Hindlimb muscle (tissue), 1 donor: ENCODE measurements at places on chromosomes 2 and 18.

DNA sequence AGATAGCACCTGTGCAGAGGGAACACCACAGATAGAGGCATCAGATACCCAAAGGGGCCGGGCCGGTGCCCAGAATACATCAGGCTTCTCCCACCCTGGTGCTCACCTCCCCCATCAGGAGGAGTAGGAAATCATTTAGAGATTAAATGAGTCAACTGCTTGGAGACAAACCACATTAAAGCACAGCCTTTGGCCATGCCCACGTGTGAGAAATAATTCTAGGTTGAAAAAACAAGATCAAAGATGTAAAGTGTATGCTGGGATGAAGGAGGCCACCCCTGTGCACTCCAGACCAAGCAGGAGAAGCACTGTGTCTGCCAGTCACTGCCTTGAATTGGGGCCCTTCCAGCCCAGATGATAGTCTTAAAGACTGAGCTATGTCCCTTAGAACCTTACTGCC, 152.8 kb upstream of the ACAA2 start:
- no peak for DNase-seq

DNA sequence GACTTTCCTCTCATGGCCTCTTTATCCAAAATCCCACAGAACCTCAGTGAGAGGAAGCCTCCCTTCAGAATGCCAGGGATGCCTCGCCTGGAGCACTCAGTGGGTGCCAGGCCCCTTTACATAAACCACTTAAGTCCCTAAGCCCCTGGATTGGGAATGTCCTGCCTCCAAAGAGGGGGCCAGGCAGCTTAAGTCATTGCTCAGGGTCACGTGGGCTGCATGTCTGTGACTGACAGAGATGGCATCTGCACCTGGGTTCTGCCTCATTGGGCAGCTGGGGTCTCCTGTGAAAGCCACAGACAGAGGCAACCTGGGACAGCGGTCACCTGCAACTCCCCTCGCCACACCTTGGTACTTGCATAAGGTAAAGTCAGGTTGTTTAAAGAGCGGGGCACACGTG, 93.5 kb downstream of the MYT1L start:
- DNase-seq, result no peak

DNA sequence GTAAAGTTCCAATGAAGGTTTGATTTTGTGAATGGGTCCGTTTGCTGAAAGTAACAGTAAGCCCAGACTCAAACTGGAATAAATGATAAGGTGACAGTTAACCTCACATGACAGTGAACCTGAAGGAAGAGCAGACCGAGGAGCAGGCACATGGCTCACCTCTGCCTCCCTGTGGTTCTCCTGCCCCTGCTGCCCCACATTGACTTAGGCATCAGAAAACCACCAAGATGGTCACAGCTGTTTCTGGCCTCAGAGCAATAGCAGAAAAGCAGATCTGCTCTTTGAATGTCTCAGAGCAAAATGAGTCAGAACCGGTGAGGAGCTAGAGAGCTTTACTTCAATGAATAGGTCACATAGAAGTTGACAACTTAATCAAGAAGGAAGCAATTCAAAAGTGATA, 487.6 kb downstream of the METTL4 start:
- no peak for DNase-seq

GRCh38 chr2:241007880-241008710, 9.7 kb downstream of the SNED1 start:
- DNase-seq, result no peak

GRCh38 chr2:150542692-150543091, 55.2 kb upstream of the RND3 start:
- no peak for DNase-seq

DNA sequence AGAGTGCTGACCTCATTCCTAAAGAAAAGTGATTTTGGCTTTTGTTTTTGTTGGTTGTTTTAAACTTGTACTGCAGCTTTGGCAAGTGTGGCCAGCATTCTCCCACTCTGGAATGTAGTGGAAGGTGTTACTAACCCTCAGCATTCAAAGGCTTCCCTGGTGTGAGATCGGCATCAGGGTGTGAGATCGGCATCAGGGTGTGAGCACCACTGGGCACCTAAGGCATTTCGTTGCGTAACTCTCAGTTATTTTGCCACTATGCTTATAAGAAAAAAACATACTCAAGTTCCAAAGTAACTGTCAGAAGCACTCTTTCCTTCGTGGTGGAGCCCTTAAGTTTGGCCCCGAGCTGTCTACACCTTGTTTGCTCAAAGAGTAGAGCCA, 1.7 kb downstream of the CYBRD1 start:
- DNase-seq, result no peak

DNA sequence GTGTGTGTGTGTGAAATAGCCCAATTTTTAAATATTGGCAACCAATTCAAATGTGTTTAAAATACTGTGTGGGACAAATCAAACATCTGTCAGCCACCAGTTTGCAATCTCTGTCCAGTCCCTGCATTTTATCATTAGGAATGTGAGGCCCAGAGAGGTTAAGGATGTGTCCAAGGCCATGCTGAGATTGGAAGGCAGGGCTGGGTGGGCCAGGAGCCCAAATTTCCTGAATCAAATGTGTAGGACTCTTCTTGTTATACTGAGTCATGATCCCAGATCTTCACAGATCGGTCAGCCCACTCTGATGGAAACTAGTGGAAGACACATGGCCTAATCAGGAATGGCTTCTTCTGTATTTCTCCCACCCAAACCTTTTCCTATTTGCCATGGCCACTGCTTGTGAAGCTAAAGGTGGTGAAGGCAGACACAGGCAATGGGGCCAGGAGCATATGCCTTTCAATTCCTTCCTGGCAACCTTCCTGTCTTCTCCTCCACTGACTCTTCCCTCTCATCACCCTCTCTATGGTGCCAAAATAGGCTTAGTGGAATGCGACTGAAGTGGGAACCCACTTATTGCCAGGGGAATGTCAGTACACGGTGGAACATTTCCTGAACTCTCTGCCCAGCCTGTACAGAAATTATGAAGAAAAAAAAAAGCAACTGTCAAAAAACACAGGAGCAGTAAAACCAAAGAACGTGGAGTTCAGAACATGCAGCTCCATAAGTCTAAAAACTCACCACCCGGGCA, 35.5 kb downstream of the ZEB2 start:
- no peak for DNase-seq

DNA sequence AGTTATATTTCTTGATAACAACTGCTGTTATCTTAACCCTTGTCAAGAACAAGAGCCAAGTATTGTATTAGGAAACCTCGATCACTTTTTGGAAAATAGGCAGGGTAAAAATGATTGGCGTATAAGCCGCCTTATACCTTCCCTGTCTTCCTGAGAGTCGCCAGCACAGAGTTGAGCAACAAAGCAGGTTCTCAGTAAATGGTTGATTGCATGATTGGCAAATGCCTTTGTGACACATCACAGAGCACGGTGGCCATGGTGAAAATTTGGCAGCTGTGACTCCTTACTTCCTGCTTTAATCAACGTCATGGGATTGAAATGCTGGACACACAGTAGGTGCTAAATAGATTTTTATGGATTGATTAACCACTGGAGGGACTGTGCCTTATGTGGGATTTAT, 3.9 kb upstream of the KLHL29 start:
- DNase-seq, result no peak

GRCh38 chr2:150234787-150235446, 252.6 kb downstream of the RND3 start:
- DNase-seq, result no peak

DNA sequence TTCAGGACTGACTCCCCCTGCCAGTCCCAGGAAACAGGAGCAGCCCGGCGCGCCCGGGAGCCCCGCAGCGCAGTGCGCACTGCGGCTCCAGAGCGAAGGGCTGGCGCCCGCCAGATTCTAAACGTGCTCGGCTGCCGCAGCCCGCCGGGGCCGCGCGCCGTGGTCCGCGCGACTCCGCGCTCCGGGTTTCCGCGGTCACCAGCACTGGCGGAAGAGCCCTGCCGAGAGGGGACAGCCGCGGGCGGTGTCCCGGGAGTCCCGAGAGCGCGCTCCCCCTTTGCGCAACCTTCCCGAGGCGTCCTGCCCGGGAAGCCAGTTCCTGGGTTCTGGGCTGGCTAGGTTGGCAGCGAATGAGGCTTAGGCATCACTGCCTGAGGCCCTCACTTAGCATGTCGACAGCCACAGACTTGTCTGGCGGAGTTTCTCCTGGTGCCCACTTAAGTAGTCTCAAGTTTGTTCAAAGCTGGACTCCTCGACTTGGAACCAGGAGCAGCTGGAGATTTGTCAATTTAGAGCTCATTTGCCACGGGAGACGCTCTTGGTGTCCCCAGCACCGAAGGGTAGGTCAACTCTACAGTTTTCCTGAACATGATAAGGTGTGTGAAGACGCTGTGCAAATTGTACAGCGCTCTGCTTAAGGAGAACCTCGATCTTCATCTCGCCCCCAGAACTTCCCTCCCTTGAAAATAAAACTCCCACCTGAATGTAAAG, 1.5 kb upstream of the VSNL1 start:
- peak; percentile 82 for DNase-seq

DNA sequence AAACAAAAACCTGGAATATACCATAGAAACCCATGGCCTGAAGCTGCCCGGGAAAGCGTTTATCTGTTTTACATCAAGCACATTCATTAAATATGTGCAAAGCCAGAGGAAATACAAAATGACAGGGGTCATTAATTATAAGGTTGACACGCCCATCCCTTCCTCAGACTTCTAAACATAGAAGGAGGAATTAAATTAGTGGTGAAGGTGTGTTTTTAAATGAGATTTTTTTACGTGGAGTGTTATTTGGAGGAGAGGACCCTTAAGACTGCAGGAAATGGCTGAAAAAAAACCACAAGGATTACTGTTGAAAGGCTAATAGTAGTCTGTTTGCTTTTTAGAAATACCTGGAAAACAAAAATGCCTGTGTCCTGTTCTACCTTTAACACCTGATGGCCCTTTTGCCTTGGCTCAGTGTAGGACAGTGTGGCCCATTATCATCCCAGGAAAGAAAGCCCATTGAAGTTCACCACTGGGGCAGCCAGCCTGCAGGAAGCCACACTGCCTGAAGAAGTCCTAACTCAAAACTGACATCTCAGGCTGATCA, 123.2 kb downstream of the EPHA4 start:
- no peak for DNase-seq

GRCh38 chr2:110905217-110905616, 172.8 kb downstream of the ACOXL start:
- peak; percentile 38 for DNase-seq

- DNase-seq, result no peak
Observed at GRCh38 chr2:205754924-205755321, 72.6 kb downstream of the NRP2 start.

DNA sequence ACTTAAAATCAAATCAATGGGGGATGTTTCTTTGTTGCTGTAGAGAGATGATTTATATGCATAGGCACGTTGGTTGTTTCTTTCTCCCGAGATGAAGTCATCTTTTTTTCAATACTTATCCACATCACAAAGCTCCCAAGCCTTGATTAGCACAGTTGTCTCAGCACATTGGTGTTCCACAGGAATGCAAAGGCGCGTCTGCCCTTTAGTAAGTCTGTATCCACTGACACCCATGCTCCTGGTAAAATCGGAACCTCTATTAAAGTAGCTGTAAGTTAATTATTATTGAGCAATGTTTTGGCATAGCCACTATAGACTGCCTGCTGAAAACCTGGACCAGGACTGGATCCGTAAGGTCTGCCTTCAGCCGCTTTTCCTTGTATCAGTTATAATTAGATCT, 77.6 kb upstream of the RBM44 start:
- DNase-seq, result no peak

GRCh38 chr2:157938556-157938955, 62.4 kb upstream of the ACVR1 start:
- no peak for DNase-seq

GRCh38 chr2:254241-254640, 9.6 kb downstream of the SH3YL1 start:
- DNase-seq, result no peak

- DNase-seq, result no peak
Observed at GRCh38 chr2:150620855-150621254, 133.4 kb upstream of the RND3 start.

DNA sequence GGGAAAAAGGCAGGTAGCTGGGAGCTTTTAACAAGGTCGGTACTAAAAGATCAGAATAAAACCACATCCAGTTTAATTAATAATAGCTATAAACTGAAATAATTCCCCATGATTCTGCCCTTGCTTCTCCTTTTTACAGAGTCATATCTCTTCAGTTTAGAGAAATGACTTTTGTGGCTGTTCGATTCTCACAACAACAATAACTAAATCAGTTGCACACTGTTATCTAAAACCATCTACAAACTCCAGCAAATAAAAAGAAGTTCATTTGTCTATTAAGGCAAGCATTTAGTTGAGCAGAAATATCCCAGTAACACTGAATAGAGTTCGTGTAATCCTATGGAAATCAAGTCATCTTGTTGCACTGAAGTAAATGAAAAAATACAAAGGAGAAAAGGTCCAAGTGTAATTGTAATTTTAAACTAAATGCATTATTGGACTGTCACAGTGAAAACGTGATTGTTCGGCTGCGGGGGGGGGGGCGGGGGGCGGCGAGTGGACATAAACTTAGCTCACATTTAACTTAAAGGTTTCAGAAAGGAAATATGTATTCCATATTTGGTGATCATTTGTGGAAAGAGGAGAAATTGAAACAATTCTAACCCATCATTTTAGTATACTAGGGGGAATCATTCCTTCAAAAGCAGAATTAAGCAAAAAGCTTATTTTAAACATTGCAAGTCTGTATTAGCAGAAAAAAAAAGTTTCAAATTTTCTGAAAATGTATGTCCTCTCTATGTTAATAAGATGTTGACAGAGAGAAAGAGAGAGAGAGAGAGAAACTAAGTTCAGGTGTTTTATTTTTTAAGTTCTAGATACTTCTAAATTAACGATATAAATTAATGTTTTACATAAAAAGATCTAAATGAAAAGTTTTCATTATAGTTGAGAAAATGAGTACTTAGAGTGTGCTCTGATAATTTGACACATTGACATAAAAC, 144.5 kb downstream of the MEIS1 start:
- no peak for DNase-seq

GRCh38 chr18:63439334-63439733, 17.1 kb upstream of the VPS4B start:
- DNase-seq, result no peak

DNA sequence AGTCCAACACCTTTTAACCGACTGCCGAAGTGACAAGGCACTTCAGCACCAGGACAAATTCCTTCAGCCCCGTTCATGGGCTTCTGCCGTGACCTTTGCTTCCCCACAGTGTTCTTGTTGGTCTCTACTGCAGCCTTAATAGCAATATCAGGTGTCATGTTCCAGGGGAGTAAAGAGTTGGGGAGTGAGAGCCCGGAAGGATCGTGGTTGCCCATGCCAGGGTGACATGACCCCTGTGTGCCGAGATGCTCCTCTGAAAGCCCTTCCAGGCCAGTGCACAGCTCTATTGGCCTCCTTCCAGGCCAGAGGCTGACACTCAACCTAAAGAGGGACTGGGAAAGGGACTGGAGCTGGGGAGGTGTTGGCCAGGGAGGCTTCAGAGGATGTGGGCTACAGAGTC, 279.2 kb downstream of the CYRIA start:
- no peak for DNase-seq

DNA sequence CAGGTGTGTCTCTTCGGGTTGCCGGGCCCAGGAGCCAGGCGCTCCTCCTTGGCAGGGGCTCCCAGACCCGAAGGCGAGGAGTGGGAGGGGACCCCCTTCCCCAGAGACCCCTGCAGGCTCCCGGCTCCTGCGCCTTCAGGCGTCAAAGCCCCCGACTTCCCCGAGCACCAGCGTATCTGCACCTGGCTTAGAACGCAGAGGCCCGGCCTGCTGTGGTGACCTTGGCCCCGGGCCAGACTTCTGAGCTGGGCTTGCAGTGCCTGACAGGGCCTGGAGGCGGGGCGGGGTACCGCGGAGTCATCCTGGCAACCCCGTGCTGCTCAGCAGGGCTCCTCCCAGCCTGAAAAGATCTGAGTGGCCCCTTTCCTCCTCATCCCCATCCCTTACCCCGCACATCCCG, 27.0 kb downstream of the SKA1 start:
- no peak for DNase-seq
